ENCODE measurements at places on chromosomes 12 and 14.

- DNase-seq, result no peak
These were observed 36.7 kb upstream of the ATP2A2 start for GRCh38 chr12:110244372-110244771.

DNA sequence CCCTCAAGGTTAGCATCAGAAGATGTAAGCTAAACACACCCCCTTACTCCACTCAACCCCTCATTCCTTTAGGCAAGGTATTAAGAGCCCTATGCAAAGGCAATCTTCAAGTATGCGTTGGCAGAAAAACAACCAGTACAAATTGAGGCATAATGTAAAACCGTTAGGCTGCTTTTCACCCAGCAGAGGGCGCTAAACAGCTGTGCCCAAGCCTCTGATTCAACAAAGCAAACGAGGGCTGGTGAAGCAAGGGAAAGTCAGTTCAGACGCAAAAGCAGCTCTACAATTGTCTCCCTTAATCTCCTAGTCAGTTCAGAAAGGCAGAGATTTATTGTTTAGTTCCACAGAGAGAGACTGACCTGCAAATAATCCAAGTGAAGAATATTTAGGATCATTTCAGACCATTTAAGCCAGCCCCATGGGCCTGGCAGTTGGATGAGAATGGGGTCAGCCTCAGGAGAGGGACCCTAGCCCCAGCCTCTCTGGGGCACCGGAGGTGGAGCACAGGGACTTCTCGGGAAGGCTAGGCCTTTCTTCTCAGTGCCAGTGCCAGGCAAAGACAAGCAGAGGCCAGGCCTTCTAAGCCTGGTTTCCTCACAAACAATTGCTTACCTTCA, 23.5 kb downstream of the DCAF5 start:
- peak; percentile 73 for DNase-seq

DNA sequence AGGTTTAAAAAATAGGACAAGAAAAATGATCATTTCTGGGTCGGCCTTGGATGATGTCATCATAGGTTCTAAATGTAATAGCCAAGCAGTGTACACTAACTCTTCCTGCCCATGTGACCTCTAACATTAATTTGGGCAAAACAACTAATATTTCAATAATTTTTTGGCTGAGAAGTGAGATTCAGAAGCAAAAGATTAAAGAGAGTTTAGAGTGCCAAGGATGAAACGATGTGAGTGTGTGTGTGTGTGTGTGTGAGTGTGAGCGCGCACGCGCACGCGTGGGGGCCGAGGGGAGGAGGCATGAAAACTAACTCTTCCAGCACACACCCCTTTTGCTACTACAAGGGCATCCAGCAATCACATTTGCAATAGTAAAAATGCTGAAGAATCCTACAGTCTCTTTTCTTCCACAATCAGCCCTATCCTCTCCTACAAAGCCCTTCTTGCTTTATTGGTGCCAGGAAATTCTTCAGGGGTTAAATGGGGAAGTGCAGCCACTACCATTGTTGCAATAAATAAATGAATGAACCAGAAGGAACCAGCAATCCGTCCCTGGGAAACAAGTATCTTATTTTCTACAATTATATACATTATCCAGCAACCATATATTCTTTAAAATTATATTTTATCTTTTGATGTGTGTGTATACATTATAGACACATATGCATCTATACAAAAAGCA, 52.9 kb downstream of the PEBP1 start:
- no peak for DNase-seq

GRCh38 chr14:24863968-24864684, 185.8 kb downstream of the STXBP6 start:
- no peak for DNase-seq

DNA sequence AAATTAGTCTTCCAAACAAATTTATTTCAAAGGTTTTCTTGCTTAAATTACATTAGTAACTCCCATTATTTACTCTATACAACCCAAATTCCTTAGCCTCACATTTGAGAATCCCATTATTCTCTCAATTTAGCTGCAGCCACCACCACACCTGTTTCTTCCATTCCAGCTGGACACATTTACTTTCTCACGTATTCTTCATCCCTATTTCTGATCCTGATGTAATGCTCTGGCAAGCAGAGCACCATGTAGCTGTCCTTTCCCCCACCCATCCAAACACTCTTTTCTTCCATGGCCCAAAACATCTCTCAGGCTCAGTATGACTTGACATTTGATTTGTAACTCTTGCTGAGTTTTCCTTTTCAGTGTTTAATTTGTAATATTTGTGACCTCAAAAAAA, 240.2 kb upstream of the CLEC14A start:
- no peak for DNase-seq

DNA sequence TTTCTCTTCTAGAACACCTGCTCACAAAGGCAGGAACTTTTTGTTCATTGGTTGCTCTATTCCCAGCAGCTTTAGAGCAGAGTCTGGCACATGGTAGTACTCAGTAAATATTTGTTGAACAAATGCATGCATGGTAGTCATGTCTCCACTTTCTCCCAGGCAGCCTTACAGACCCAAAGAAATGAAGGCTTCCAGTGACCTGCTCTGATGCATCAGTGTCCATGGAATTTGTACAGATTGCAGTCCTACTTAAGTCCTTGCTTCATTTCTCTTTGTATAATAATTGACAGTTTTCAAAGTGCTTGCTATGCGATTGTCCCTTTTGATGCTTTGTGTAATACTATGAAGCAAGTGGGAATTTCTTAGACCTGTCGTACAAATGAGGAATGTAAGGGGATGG, 119.6 kb downstream of the DERA start:
- DNase-seq, result no peak

- DNase-seq, result no peak
These were observed 15.9 kb downstream of the RAB35 start for GRCh38 chr12:120100630-120101029.

DNA sequence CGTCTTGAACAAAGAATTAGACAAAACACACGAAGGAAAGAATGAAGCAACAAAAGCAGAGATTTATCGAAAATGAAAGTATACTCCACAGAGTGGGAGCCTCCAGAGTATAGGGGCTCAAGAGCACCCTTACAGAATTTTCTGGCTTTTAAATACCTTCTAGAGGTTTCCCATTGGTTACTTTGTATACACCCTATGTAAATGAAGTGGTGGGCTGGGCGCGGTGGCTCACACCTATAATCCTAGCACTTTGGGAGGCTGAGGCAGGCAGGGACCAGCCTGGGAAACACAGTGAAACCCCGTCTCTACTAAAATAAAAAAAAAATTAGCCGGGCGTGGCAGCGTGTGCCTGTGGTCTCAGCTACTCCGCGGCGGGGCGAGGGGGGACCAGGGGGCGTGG, 13.1 kb upstream of the DNM1L start:
- no peak for DNase-seq

DNA sequence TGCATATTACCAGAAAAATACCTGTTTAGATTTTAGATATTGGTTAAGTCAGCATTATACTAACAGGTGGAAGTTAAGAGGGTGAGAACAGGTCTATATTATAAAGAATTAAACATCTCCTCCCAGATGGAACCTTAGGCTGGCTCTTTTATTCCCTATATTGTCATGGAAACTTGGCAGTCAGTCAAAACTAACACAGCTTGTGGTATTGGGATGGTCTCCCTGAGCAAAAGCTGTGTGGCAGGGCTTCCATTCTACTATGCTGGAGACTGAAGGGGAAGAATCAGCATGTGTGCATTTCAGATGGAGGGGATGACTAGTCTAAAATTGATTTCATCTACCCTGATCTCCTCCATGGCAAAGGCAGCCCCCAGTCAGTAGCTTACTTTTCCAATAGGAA, 66.7 kb downstream of the SMOC1 start:
- no peak for DNase-seq

GRCh38 chr12:15800278-15800677, 11.1 kb upstream of the EPS8 start:
- DNase-seq, result no peak

DNA sequence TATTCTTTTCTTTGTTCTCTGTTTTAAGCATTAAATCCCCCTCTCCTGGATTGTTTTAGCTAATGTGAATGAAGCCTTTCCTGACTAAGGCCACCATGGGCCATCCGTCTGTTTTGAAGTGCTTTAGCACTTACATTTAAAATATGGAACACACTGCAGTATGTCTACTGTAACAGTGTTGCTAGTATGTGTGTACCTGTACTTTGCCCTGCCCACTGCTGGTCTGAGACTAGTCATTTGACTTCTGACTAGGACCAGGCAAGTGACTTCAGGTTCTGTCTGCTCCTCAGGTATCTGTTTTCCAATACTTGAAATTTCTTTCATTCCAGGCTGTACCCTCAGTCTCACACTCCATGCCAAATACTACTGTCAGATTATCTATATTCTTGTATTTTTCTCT, 120.1 kb upstream of the TSPAN8 start:
- DNase-seq, result no peak

DNA sequence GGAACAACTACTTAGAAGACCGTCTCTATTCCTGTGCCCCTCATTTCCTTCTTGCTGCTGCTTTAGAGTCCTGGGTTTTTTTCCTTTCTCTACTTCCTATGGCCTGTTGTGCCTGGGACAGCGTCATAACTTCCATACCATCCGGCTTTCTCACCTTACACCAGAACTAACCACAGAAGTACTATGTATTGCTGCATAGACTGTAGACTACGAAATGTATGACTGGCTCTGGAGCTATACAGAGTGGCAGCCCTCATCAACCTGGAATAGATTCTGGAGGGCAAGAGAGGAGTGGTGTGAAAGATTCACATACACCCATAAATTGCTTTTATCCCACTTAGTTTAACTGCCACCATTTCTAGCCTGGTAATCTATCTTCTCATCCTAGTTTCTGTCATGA, 16.9 kb upstream of the SRP54 start:
- no peak for DNase-seq

DNA sequence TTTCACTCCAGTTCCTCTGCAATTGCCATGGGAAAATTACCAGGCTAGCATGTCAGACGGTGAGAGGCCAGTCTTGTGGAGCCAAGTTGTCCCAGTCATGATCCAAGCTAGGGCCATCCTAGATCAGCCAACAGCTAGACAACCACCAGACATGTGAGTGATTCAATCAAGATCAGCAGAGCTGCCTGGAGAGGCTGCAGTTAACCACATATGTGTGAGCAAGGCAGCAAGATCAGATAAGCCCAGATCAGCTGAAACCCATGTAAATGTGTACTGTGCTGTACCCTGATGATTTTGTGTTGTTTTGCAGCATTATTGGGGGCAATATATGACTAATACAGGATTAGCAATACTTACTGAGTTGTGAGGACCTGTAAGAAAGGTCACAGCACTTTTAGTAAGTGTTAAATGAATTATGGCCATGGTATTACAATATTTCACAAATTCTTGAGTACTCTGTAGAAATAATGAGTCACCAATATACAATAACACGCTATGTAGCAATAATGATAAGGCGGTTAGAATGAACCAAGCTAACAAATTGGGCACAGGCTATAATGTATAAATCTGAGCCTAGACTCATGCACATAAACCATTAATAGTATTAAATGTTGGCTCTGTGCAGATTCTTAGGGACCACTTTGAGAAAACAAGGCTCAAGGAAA, 91.4 kb downstream of the SUDS3 start:
- no peak for DNase-seq

DNA sequence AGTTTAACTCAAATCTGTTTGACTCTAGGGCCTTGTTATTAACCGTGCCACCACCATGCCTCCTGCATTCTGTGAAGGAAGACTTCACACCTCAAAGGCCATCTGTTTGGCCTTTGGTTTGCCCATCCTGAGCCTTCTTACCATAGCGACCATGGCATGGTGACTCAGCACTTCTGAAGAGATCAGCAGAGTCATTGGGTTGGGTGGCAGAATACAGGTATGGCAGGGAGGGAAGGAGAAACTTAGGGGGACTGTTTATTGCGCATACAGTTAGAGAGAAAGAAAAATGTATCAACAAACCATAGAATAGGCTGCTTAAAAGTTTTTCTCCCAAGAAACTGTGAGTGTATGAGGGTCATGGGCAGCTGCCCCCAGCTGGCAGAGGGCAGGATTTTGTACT, 49.2 kb downstream of the DAD1 start:
- no peak for DNase-seq

DNA sequence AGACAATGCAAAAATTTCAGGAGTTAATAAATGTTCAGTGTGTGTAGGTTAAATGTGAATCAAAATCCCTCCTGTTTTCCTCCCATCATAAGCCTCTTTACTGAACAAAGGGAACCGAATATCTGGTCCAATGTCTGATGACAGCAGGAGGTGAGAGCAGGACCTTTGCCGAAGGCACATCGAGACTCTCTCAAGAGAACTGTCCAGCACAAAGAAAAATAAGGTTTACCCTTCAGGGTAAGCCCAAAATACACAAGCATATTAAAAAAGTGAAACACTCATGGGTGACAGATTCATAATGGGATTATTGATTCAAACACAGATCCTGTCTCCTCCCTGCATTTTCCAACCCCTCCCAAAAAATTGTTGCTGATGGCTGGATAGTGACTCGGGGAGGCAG, 4.2 kb upstream of the VSX2 start:
- no peak for DNase-seq

- DNase-seq, result no peak
These were observed 10.9 kb downstream of the SLC6A12 start for GRCh38 chr12:203074-203461.

GRCh38 chr14:104385111-104385510, 194.5 kb upstream of the C14orf180 start:
- DNase-seq, result no peak

- no peak for DNase-seq
These were observed 1212.4 kb upstream of the TMEM132C start for GRCh38 chr12:127054531-127054930.

- DNase-seq, result no peak
These were observed 5.6 kb downstream of the CHFR start for GRCh38 chr12:132881818-132882217.

DNA sequence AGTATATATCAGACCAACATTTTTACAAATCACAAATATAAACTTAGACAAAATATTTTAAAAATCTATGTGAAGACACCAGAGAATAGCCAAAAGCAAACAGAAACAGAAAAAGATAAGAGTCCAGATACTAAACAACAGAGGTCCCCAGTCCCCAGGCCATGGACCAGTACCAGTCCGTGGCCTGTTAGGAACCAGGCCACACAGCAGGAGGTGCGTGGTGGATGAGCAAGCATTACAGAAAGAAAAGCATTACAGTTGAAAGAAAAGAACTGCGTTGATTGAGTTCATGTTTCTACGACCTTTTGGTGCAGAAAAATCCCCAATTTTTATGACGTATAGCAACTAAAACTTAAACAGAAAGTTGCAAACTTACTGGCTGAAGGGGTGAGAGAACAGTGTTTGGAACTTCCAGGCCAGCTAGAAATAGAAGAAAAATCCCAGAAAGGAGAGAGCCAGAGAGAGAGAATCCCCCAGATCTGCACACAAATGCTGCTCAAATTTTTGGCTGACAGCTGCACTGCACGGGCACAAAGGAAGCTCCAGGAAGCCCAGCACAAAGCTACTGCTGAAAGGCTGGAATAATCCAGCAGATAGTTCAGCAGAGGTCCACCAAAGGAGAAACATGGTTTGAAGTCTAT, 159.6 kb upstream of the C14orf180 start:
- no peak for DNase-seq
